ENCODE measurements at places on chromosomes 12 and 14.

DNA sequence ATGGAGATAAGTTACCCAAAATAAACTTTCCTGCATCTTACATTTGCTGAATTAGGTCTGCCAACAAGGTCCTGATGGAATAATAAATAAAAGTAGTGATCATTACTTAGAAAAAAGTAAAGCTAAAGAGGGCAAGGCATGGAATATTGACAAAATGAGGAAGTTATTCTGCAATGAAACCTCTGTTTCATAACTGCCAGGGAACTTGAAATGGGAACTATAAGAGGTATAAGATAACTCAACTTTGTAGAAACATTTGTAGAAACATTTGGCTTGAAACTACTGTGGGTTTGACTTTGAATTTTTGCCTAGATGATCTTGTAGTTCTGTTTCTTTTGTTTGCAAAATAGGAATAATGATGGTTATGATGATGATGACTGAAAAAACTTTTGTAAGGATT, 18.7 kb upstream of the YBX3 start:
- DNase-seq, result no peak

- DNase-seq, result peak; percentile 15
These were observed 6.1 kb downstream of the SDR39U1 start for GRCh38 chr14:24436355-24437019.

- DNase-seq, result no peak
These were observed 491.5 kb downstream of the SLC6A15 start for GRCh38 chr12:84421103-84421502.

DNA sequence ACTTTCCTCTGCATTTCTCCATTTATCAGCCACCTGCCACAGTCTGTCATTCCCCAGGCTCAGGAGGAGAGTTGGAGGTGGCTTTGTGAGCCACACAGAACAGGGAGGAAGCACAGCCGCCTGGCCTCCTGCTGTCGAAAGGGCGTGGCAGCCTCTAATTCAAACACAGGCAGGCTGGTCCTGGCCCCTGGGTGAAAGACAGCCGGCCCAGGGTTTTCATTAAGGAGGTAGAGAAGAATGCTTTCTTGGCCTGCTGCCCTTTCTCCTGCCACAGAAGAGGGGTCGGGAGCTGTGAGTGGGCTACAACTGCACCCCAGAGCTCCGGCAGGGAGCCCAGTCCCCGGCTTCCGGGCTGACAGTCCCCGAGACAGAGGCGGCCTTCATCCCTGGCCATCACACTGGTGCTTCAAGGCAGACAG, 108.6 kb upstream of the FZD10 start:
- DNase-seq, result no peak

GRCh38 chr14:91410771-91411536, 6.7 kb downstream of the CCDC88C start:
- no peak for DNase-seq

GRCh38 chr14:71467361-71467811, 464.8 kb upstream of the RGS6 start:
- no peak for DNase-seq

DNA sequence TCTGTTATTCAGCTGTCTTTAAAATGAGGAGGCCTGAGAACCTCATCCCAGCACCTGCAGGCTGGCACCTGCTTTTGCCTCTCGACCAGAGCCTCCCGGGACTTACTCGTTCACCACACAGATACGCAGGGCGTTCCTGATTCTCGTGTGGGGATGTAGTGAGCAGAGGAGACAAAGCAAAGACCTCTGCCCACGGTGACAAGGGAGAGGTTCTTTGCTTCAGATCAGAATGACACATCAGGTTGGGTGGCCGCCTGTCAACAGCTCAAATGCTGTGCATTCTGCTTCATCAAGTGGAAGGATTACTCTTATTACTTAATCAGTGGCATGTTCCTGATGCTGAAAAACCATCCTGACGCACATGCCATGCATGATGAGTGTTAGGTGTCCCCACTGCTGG, 24.4 kb downstream of the DEGS2 start:
- no peak for DNase-seq

GRCh38 chr12:46677749-46678148, 148.0 kb downstream of the SLC38A4 start:
- DNase-seq, result no peak

GRCh38 chr12:98869886-98870503, 224.9 kb downstream of the APAF1 start:
- no peak for DNase-seq

- no peak for DNase-seq
These were observed 115.1 kb upstream of the PCED1B start for GRCh38 chr12:46963977-46964971.

DNA sequence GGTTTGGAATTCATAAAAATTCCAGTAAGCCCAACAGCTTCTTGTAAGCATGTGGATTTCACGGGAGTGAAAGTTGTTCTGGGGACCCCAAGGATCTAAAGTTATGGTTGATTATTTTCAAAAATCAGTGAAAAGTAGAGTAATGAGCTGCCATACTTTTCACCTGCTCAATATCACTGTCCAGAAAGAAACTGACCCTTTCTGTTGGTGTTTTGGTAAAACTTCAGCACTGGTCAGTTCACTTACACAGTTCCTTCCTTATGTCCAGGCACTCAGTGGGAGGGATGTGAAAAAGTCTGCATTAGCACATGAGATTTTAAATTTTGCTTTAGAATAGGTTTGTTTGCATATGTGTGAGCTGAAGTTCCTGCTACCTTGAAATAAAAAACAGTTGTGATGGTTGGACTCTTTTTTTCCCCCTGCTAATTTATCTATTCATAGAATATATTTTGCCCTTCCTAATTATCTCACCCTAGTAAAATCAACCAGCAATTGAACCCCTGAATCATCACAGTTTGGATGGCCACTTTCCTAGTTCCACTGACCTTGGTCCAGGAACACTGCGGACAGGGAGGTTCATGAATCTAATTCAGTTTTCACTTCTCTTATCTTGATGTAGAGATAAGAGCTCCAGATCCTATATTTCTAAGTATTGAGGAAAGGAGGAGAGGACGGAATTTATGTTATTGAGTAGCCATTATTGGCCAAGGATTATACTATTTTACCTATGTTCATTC, 25.8 kb downstream of the CFL2 start:
- no peak for DNase-seq

DNA sequence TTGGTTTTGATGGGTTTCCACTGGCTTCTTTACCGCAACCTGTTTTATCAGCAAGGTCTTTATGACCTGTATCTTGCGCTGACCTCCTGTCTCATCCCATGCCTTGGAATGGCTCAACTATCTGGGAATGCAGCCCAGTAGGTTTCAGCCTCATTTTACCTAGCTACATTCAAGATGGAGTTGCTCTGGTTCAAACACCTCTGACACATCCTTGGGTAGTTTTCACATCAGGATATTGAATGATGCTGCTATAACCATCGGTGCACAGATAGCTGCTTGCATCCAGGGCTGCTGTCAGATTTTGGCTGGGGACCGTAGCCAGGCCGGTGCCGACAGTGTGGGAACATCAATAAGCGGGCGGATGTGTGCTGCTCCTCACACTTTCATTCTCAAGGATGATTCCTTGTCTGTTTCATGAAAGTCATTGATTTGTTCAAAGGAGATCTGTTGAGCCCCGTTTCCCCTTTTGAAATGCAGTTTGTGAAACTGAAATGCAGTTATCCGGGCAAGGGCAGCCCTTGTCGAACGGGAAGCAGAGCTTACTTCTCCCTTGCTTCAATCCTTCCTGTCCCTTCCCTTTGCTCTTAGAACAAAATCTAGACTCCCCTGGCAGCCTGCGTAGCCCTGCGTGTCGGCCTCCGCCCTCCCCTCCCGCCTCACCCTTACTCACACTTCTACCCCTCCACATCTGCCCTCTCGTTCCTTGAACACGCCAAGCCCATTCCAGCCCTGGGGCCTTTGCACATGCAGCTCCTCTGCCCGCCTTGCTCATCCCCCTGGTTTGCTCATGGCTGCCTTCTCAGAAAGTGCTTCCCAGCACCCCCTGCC, 49.2 kb upstream of the NCOR2 start:
- no peak for DNase-seq

GRCh38 chr12:20798554-20798953, 12.0 kb upstream of the SLCO1B3 start:
- DNase-seq, result no peak

DNA sequence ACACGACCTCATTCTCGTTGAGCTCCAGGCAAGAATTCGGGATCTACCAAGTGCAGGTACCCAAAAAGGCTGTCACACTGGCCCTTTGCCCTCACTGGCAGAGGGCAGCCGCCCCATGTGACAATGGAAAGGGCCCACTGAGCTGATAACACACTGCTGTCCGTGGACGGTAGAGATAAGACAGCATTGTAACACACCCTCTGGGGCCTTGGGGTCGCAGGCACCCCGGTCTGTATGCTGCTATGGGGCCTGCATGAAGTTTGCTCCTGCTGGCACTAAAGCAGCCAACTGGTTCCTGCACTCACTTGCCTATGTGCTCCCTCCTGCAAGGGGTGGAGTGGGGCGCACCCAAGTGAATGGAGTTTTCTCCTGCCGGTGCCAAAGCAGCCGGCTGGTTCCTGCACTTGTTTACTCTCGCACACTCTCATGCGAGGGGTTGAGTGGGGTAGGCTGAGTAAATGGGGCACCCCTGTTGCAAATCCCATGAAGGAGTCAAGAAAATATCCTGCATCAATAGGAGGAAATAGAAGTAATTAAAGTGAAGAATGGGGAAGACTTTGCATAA, 477.9 kb downstream of the ATP23 start:
- no peak for DNase-seq

GRCh38 chr14:55938249-55938791, 179.9 kb upstream of the PELI2 start:
- no peak for DNase-seq

GRCh38 chr14:56124327-56124726, 6.1 kb downstream of the PELI2 start:
- no peak for DNase-seq

DNA sequence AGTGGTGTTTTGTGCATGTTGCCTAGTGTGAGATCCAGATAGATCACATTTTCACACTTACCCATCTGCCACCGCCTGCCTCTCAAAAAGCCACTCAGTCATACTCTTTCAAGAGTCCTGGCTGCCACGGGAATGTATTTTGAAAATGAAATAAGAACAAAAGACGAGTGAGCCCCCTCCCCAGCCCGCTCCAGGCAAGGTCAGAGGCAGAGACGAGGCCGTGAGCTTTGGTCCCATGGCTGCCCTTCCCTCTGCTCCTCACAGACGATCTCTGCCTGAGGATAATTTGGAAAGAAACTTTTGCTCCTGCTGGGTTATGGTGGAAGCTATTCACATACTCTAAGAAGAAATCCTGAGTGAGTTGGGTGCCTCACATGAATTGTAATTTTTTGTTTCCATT, 924.3 kb downstream of the BCL11B start:
- DNase-seq, result no peak

- no peak for DNase-seq
These were observed 25.4 kb downstream of the ZBTB42 start for GRCh38 chr14:104826189-104826860.

- DNase-seq, result no peak
These were observed 11.9 kb downstream of the DLST start for GRCh38 chr14:74893614-74894091.

GRCh38 chr14:93709249-93709648, 79.0 kb downstream of the PRIMA1 start:
- no peak for DNase-seq

DNA sequence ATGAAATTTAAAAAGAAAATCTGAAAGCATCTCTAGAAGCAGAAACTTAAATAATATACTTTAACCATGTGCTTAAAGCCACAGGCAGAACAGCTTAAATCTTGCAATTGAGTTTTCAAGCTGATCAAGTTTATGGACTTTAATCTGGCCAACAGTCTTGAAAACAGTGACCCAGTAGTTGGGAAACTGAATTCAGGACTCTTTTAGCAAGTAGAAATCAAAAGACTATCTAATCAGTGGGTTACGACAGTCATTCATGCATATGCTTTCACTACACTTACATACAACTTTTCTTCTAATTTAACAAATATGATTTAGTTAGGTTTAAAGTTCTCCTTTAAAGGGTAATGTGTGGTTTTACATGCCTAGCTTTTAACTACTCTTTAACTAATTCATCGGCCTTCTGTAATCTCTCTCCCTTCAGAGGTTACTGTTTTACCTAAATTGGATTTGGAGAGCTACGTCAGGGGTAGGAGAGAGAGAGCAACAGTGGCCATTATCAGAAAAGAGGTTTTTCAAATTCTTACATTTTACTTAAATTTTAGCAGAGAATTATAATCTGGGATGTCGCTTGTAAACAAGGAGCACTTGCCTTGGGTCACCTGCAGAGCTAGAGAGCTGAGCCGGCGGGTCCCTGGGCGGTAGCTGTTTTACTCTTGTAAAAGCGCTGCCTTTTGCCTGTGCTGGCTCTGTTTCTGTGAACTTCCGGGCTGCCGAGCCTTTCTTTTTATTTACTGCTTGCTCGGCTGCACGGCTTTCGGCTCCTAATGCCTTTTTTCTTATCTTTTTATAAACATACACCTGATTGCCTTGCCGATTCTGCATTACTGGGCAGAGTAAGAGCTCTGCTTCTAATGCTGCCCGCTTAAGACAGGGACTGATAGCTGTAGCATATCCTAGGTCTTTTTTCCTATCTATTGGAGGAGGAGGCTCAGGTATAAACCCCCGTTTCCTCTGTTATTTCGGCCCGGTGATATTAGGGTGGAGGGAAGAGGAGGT, 17.4 kb upstream of the LYZ start:
- DNase-seq, result no peak

GRCh38 chr12:98644433-98644711, 216 bp downstream of the IKBIP start:
- no peak for DNase-seq

- DNase-seq, result no peak
These were observed 55.2 kb upstream of the CDKL1 start for GRCh38 chr14:50451854-50452253.

DNA sequence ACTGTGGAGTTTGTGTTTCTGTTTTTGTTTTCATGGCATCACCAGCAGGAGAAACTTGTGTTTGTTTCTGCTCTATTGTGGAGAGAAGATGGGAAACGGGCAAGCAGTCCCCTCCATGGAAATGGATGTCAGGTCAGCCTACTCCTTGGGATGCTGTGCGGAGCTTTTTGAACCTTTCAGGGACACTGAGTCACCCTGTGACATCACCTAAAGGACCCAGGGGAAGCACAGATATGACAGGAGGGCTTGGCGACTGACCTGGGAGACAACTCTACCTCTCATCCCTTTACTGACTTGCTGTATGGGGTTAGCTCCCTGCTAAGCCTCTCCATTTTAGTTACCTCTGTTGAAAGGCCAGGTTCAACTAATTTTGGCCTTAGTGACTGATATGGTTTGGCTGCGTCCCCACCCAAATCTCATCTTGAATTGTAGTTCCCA, 706.9 kb upstream of the TMEM132C start:
- no peak for DNase-seq

GRCh38 chr12:114269153-114269552, 136.8 kb downstream of the TBX5 start:
- DNase-seq, result no peak

DNA sequence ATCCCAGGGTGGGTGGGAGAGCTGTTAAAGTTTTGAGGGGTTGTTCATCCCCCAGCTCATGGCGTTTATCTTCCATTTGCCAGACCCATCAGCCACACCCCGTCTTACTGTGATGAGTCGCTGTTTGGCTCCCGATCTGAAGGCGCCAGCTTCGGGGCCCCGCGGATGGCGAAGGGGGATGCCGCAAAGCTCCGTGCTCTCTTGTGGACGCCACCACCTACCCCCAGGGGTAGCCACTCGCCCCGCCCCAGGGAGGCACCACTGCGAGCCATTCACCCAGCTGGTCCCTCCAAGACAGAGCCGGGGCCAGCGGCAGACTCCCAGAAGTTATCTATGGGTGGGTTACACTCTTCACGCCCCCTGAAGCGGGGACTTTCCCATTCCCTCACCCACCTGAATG, 5.7 kb downstream of the RITA1 start:
- DNase-seq, result no peak

Measured in SIG-M5 (cell line).